ENCODE measurements at places on chromosomes 4 and X.

DNA sequence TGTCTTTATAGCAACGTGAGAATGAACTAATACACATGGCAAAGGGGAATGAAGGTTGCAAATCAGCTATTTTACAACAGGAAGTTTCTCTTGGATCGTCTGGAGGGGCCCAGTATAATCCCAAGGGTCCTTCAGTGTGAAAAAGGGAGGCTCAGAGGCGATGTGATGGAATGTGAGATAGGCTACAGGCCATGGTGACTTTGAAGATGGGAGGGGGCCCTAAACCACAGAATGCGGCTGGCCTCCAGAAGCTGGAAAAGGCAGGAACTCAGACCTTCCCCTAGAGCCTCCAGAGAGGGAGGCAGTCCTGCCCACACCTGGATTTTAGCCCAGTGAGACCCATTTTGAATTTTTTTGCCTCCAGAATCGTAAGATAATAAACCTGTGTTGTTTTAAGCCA, 69.4 kb upstream of the PGM2 start:
- ATAC-seq = no peak

GRCh38 chrX:17370191-17370590, 4.8 kb upstream of the NHS start:
- ATAC-seq = no peak

- ATAC-seq = no peak
Observed at GRCh38 chr4:4647041-4647440, 105.2 kb upstream of the STX18 start.

- no peak for ATAC-seq
Observed at GRCh38 chrX:130741584-130741983, 161.4 kb downstream of the ENOX2 start.

DNA sequence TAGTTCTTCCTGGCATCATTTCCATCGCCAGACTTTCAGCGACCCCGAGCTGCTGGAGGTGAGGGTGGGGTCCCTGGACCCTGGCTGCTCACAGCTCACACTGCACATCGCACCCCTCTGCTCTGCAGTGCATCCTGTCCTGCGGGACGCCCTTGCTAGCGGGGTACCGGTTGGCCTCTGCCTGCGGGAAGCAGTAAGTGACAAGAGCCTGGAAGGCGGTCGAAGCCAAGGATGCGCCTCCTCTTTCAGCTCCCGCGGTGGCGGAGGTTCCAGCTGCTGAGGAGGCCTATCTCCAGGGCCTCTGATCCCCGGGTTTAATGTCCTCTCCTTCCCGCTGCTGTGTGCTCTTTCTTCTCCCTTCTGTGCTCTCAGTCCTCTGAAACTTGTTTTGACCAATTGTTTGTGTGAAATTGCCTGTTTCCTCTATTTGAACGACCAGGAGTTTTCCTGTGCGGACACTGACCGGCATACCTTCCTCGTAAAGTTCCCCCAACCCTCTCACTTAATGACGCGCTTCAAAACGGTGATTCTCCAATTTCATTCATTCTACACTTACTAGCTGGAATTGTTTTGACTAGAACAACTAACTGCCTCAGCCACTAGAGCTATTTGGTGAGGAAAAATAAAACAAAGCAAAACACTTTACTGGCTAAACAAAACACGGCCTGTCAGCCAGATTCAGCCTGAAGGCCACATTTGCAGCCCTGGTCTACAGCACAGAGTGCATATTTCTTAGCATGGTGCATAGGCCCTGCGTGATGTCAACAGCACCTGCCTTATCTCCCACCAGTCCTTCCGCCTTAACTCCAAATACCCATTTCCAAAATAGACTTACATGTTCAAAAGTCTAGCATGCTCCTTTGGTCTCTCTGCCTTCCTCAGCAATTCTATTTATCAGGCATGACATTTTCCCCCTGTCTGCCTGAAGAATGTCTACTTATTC, 28.0 kb downstream of the MGAT4D start:
- ATAC-seq = no peak

DNA sequence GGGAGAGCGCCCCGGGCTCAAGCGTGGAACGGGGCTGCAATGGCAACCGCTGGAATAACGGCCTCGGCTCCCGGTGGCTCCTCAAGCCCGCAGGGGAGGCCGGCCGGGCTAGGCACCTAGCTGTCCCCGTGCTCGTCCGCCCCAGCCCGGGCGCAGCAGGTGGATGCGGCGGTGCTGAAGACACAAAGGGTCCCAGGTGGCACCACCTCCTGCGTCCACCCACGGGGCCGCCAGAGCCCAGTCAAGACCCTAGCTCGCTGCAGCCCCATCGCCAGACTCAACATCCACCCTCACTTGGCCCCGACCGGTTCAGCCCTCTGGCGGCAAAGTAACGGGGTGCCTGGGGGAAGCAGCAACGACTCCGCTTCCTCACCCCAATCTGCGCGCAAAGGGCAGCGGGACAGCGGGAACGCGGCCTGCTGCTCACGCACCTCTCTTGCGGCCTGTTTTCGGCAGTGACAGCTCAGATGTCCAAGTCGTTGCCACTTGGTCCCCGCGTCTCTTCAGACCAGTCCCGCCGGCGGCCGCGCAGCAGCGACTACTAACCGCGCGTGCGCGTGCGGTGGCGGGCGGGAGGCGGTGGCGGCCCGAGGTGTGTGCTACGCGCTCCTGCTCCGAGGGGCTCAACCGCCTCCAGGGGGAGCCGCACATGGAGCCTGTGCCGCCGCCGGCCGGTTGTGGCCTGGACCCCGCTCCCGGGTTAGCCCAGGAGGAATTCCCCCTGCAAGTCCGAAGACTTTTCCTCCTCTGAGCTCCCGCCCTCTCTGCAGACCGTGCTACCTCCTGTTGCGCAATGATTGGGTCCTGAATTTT, at the start of gene CLGN:
Gene CLGN (minus strand): TSS at position 543 of the 813 bp plus-strand sequence. CDS start 14,570 bp downstream, outside the sequence.
- ATAC-seq = peak; percentile 87

- ATAC-seq = no peak
Observed at GRCh38 chr4:84977396-84977795, 10.9 kb upstream of the WDFY3 start.

GRCh38 chr4:91325495-91325894, 978.3 kb upstream of the GRID2 start:
- no peak for ATAC-seq

DNA sequence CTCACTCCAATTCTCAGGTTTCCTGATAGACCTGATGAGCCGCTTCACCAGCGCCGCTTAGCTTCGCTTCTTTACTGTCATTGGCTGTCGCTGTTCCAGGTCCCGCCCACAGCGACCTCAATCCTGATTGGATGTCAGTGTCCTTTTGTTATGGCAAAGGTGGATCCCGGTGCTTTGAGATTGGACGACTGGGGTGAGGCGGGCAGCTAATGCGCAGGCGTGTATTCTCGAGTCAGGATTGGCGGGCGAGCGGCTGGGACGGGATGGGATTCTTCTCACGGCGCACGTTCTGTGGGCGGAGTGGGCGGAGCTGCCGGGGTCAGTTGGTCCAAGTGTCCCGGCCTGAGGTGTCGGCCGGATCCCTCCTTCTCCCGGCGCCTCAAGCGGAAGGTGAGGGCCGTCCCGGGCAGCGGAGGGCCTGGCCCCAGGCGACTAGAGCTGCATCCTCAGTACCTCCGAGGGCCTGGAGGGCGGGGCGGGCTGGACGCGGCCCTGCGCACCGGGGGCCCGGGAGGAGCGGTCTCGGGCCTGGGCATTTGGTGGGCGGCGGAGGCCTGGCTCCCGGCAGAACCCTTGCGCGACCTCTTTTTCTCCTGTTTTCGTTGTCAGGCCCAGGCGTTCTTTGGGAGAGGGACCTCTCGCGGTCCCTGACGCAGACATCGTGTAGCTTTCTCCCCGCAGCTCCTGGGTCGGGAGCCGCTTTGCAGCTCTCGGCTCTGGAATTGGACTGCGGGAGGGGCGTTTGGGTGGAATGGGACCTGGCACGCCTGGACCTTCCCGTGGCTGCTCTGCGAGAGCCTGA, at the start of gene SCOC:
Gene SCOC (plus strand): TSS at position 319 of the 802 bp plus-strand sequence. CDS start 5,525 bp downstream, outside the sequence.
- peak; percentile 99 for ATAC-seq

- ATAC-seq = no peak
Observed at GRCh38 chrX:72308566-72309296, 3.0 kb upstream of the CITED1 start.

GRCh38 chrX:16185725-16186136, 18.4 kb downstream of the MAGEB17 start:
- no peak for ATAC-seq

GRCh38 chrX:8390771-8391170, 73.9 kb upstream of the VCX3B start:
- ATAC-seq = no peak

DNA sequence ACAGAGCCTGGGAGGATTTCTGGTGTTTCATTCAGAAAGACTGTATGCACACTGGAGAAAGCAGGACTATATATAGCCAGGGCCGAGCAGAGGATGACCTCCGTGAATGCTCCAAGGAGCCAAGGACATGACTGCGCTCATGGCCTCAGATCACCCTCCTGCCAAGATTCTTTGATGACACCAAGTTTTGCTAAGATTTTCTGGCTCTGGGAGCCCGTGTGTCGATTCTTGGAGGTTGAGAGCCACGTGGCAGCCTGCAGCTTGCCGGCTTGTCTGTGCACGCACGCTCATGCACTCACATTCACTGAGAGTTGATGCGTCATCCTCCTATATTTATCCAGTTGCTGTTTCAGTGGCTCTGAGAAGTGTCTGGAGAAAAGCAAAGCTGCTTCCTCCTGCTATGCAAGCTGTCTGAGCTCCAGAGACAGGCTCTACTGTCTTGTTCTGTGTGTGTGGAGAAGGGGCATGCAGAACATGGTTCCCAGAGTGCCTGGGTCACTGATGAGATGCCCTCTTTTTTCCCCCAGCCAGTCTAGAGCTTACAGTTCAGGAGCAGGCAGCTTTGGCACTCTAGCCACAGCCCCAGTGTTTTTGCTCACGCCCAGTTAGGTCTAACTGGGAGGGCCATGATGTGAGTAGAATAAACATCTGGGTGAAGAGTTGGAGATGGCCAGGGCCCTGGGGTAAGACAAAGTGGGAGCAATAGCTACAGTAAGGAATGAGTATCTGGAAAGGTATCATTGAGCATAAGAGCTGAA, 64.9 kb upstream of the SCOC start:
- no peak for ATAC-seq

- ATAC-seq = no peak
Observed at GRCh38 chr4:167867191-167867590, 225.1 kb upstream of the ANXA10 start.

Measured in stimulated activated memory B cell treated with anti-CD40 and anti-IgM and Interleukin-4, amounts not matched to agents 10 μg/mL and 1 μg/mL and 100 μg/mL, for 72 hours (primary cell).